GM12864 (cell line): ENCODE measurements at places on chromosomes 11 and 22.

- no peak for DNase-seq
Observed at GRCh38 chr11:114319716-114320328, 23.6 kb downstream of the NNMT start.

DNA sequence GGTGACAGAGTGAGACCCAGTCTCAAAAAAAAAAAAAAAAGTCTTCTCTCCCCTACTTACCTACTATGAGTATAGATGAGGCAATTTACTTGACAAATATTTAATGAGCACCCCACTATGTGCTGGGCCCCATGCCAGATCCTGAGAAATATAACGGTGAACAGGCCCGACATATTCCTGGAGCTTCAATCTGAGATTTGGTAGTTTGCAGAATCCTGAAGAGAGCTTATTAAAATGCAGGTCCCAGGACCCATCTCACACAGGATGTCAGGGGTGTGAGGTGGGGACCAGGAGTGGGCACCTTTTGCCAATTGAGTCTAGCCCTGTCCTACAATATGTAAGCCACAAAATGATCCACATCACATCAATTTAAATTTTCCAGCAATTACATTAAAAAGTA, 44.0 kb downstream of the KCNJ4 start:
- DNase-seq: no peak

DNA sequence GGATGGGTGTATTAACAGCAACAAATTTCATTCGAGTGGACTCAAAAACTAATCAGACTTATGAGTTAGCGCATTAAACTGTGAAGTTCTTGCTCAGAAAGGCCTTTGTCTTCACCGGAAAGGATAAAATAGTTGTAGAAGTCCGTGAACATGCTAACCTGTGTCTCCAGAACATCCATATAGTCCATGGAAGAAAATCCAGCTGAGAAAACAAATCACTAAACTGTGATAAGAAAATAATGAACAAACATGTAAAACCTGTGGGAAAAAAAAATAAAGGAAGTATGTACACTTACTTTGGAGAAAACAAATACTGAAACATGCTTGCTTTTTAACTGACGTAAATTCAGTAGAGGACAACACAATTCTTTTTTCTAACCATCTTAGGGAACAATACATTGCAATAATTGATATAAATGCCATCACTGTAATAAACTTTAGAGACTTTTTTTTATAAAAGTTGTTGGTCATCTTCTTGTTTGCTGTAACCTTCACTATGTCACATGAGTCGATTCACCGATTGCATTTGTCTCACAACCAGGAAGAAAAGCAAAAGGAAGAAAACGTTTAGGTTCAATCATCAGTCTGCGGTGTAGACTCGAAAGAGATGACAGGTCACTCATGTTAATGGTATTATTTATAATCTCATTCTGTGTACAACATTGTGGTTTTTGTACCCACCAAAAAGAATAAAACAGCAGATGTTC, 41.9 kb downstream of the MSANTD4 start:
- DNase-seq: no peak

- no peak for DNase-seq
Observed at GRCh38 chr11:128254941-128255340, 332.4 kb downstream of the ETS1 start.

GRCh38 chr11:9787260-9787659, 123.4 kb downstream of the SWAP70 start:
- no peak for DNase-seq

- peak; percentile 49 for DNase-seq
Observed at GRCh38 chr11:1389103-1389931, 417 bp upstream of the BRSK2 start.

- DNase-seq: no peak
Observed at GRCh38 chr22:44392446-44392921, 79.7 kb upstream of the SHISAL1 start.

GRCh38 chr11:88039476-88040147, 135.6 kb downstream of the RAB38 start:
- DNase-seq: no peak

DNA sequence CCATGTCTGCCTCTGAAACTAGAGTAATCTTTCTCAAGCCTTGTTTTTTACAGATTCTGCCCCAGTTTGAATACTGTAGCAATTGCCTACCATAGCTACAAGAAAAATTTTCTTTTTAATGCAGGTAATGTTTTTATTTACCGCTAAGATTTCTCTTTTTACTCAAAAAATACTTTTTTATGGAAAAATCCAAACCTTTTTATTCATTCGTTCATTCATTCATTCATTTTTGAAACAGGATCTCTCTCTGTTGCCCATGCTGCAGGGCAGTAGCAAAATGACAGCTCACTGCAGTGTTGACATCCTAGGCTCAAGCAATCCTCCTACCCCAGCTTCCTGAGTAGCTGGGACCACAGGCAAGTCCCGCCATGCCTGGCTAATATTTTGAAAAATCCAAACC, 2.7 kb upstream of the CPT1A start:
- DNase-seq: no peak

DNA sequence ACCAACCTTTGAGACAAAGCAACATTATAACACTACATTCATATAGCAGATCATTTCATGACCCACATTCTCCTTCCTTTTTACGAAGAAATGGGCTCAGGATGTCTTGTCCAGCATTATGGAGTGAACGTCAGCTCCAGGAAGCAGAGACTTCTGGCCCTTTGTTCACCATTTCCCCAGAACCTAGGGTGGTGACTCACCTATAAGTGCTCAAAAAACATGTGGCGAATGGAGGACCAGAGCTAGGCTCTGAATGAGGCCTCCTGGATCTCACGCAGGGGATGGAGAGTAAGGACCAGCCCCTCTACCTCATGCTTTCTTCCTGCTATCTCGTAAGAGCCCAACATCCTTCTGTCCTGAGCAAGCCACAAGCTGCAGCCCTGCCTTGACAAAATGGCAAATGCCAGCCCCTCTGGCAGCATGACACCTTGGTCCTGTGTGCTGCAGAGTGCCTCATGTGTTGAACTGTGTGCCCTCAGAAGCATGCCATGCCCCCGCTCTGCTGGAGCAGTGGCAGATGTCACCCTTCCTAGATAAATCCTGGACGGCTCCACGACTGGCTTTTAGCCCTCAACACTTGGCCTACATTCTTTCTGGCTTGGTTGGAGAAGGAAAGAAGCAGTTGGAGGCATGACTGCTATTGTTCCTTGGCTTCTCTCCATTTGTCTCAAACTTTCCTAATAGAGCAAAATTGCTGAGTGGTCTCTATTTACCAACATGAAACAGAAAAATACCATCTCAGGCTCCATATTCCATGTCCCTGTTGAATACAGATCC, 6.5 kb upstream of the ST3GAL4 start:
- DNase-seq: no peak

DNA sequence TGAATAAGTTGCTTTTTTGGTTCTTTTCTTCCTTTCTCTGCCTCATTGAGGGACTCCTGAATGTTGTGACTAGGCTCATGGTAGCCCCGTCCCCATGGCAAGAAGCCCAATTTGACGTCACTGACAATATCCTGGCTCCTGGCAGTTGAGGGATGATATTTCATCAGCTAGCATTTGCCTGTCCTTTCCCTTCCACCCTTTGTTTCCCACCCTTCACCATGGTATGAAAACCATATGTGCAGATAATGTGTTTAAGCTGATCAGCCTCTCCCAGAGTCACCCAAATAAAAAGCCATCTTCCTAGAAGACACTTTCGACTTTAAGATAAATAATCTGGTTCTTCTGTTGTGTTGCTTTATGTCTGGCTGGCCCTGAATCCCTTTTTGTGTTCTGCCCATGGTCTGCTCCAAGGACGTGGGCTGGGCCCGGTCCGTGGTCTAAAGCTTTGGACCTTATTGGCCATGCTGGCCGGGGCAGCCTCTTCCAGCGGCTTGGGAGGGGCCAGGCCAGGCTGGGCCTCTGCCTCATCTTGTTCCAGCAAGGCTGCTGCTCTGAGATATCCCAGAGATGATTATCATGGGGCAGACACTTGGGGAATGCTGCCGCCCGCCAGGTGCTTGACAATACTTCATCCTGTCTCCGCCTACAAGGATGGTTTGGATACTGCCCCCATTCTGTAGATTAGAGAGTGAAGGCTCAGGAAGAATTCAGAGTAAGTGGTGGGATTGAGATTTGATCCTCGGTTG, 5.1 kb downstream of the TSPAN18 start:
- DNase-seq: no peak

DNA sequence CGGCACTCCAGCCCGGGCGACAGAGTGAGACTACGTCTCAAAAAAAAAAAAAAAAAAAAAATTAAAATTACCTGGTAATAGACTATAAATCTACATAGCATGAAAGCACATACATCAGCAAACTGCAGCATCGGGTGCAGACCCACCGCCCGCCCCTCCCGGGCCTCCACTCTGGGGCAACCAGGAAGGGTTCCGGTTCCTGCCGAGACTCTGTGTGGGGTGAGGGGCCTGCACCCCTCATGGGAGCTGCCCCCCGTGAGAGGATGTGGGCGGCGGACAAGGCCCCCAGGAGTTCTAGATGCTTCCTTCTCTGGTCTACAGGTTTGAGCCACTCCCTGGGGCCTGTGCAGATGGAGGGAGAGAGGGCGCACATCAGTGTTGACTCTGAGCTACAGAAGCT, 9.1 kb downstream of the DRD4 start:
- DNase-seq: no peak

DNA sequence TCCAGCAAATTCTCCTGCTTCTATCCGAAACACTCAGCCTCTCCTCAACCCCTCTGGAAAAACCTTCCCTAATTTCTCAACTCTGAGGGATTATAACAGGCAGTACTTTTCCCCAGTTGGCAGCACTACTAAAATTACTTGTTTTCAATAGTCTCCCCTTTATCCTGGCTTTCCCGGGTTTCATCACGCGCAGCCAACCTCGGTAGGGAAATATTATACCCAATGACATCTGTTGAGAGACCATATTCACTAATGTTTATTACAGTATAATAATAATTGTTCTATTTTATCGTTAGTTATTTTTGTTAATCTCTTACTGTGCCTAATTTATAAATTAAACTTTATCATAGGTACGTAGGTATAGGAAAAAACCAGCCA, 330 bp upstream of the POLD3 start:
- DNase-seq: no peak

DNA sequence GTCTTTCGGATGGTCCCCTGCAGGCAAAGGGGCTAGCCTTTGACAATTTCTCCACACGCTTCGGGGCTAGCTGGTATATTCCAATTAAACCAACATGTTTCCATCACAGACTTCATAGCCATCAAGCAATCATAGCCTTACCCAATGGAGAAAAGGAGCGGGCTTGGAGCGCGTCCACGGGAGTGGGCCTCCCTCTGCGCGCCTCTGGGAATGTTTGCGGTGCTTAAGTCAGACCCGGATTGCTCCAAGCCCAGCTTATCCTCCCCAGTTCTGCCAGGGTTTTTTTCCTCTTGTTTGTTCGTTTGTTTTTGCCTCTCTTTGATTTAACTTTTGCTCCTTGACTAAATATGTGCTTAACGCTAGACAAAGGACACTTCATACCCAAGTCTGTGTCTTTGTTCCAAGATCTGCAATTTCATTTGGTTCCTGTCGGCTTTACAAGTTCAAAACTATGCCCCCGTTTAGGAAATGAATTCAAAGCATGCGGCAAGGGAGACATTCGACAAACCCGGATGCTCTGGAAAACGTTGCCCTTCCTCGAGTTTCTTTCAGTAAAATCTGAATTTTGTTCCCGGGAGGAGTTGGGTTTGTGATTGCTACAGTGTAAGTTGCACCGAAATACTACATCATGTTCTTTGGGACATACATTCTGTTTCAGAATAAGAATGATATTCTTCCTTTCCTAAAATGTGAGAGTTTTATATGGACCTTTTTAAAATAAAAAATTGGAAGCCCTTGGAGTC, 1.0 kb upstream of the GLB1L2 start:
- DNase-seq: no peak

GRCh38 chr22:17198170-17199002, 20.8 kb downstream of the ADA2 start:
- no peak for DNase-seq

DNA sequence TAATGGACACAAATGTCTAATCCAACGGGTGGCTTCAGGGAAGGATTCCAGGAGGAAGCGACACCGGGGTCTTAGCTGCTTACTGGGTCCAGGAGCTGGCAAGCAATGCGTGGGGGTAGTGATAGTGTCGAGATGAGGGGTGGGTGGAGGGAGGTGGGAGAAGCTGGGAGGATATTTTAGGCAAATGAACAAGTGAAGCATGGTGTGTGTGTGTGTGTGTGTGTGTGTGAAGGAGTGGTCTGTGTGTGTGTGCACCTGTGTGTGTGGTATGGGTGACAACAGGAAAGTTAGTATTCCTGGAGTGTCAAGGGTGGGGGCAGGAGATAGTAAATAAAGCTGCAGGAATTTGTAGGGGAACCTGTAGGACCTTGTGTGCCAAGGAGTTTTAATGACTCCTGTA, 126.9 kb upstream of the ZBED5 start:
- no peak for DNase-seq

GRCh38 chr11:57772562-57772961, 11.0 kb downstream of the CTNND1 start:
- no peak for DNase-seq

- DNase-seq: no peak
Observed at GRCh38 chr11:60854847-60855725, 664 bp downstream of the PTGDR2 start.

GRCh38 chr22:46613606-46614021, 6.6 kb upstream of the GRAMD4 start:
- peak; percentile 19 for DNase-seq

DNA sequence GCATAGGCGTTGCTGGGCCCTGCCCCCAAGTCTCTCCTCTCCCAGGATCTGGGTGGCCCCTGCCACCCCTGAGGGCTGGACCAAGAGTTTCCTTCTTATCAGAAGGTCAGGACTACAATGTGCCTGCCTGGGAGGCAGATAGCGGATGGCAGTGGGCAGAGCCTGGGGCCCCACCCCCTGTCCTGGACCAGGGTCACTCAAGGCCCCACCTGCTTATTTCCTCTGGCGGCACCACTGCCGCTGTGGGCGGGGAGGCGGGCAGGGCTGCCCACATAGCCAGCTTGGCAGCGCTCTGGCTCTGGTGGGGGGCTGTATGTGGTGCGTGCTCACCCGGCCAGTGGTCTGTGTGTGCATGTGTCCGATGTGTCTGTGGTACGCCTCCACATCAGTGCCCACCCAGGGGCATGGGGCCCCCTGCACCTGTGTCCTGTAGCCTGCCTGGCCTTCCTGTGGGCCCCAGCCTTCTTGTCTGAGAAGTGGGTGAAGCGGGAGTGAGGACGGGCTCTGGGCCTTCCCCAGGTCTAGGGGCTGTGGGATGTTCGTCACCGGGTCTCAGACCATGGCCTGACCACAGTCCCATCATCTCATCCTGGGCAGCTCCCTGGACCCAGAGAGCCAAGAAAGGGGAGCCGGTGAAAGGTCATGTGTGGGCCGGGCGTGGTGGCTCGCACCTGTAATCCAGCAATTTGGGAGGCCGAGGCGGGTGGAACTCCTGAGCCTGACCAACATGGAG, 3.0 kb downstream of the GAS2L1 start:
- no peak for DNase-seq

- DNase-seq: no peak
Observed at GRCh38 chr11:73230931-73231330, 12.8 kb downstream of the P2RY2 start.

GRCh38 chr11:27004103-27004502, 10.2 kb downstream of the FIBIN start:
- no peak for DNase-seq
